ENCODE measurements at places on chromosomes 7 and 10.

DNA sequence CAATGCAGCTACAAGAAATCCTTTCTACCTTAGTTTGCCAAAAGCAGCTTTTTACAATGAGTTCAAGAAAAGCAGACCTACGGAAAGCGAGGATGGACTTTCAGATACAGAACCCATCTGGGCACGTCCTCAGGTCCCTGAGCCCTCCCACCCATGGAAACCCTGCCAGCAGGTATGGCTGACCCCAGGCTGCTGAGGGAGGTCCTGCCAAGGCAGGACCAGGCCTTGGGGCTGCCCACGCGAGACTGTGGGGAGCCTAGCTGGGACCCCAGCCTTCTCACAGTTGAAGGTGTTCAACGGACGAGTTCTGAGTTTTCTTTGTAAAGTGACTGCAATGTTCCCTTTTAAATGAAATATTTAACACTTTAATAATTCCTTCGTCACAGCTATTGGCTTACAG lies 245.0 kb downstream of the MGMT start:
- no peak for DNase-seq

- no peak for DNase-seq
Observed at GRCh38 chr7:136267822-136268221, 290.7 kb upstream of the MTPN start.

- no peak for DNase-seq
Observed at GRCh38 chr10:74011770-74012169, 13.9 kb downstream of the VCL start.

GRCh38 chr10:133289761-133290160 lies 13.1 kb upstream of the ADAM8 start:
- DNase-seq = no peak

GRCh38 chr7:70344726-70345125 lies 746.5 kb downstream of the AUTS2 start:
- DNase-seq = no peak

DNA sequence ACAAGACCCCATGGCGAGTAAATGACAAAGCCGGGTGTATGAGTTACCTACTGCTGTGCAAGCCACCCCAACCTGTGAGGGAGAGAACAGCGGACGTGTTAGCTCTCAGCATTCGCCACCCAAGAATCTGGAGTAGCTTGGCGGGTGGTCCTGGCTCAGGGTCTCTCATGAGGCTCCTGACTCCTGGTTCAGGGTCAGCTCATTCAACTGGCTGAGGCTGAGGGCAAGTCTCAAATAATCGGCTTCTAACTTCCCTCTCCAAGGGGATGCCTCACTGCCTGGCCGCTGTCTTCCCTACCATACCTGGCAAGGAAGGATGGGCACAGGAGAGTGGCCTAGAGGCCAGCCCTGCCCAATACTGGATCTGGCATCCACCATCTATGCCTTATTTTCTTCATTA lies 94.2 kb downstream of the HTR5A start:
- DNase-seq = no peak

- no peak for DNase-seq
Observed at GRCh38 chr7:134709197-134709596, 62.5 kb downstream of the BPGM start.

Measured in NCI-H1694 treated with DMSO at 0.1 percent for 48 hours (cell line).